Natural killer cell treated with Interleukin-12 subunit alpha and Interleukin-12 subunit beta and Interleukin-15 and Interleukin-18, amount 100 ng/mL, for 72 hours (primary cell): ENCODE measurements at places on chromosomes 3 and 15. TPM values are rescaled to one million over a fixed set of nuclear protein-coding genes. Genes with fewer than 3 reads are reported as not detected.

DNA sequence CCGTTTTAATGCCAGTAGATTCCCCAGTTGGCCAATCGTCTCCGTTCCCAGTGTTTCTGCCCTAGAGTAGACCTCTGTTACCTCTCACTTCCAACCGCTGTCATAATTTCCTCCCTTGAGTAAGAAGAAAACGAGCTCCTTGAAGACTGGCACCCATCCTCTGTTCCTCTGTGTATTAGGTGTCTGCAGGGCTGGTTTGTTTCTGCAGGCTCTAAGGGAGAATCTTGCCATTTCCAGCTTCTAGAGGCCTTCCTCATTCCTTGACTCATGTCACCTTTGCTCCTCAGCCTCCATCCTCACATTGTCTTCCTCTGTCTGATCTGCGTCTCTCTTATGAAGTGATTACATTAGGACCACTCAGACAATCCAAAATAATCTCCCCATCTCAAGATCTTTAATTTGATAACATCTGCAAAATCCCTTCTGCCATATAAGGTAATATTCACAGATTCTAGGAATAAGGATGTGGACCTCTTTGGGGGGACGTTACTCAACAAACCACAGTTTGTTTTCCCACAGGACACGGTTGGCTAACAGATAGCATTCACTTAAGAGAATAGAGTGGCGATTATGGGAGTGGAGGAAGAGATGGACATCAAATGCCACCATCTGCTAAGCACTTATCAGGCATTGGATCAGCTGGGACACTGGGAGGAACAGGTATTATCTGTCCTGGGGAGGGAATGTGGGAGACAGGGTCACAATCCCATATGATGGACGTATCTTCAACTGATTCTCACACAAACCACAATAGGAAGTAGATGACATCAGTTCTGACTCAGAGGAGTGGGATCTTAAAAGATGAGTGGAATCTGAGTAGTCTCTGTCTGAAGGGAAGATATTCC is 17.1 kb downstream of the ARHGAP31 start:
- no peaks in the 10 kb centered on the region for H3K27me3 ChIP-seq
- DNase-seq, result no peak
- H3K36me3 ChIP-seq, result peaks cover 17% of the 10 kb centered on the region
- H3K4me3 ChIP-seq, result no peak overlapping the region
- peaks cover 49% of the 10 kb centered on the region for H3K4me1 ChIP-seq
- peak overlapping the region; percentile 7 for H3K27ac ChIP-seq

DNA sequence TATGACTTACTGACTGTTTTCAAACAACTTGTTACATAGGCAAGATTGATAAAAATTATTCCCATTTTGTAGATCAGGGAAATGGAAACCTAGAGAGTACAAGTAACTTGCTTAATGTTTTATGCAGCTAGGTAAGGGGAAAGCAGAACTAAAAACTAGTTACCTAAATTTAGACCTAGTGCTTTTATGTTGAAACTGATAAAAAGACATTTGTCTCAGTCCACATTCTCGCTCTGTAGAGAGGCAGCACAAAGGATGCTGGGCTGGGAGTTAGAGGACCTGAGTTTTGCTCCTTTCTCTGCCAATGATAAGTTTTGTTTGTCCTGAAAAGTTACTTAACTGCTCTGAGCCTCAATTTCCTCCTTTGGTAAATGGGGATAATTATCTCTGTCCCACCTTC is 17.4 kb downstream of the TIMP4 start:
- DNase-seq, result no peak
- no peak overlapping the region for H3K4me3 ChIP-seq
- H3K27ac ChIP-seq, result no peak overlapping the region

- peaks cover 47% of the 10 kb centered on the region for H3K36me3 ChIP-seq
- no peaks in the 10 kb centered on the region for H3K27me3 ChIP-seq
- no peak overlapping the region for H3K4me3 ChIP-seq
- peaks cover 24% of the 10 kb centered on the region for H3K4me1 ChIP-seq
These were observed 24.4 kb downstream of the CRBN start for GRCh38 chr3:3154879-3155610.

GRCh38 chr3:43194069-43194468 is 88.2 kb upstream of the POMGNT2 start:
- H3K4me3 ChIP-seq, result peak overlapping the region; percentile 44
- no peaks in the 10 kb centered on the region for H3K36me3 ChIP-seq
- peak overlapping the region; percentile 78 for H3K27ac ChIP-seq
- peaks cover 12% of the 10 kb centered on the region for H3K4me1 ChIP-seq

GRCh38 chr3:110971010-110971601 is 100.5 kb upstream of the NECTIN3 start:
- no peaks in the 10 kb centered on the region for H3K36me3 ChIP-seq
- no peak for DNase-seq
- no peaks in the 10 kb centered on the region for H3K4me1 ChIP-seq
- H3K27ac ChIP-seq, result no peak overlapping the region
- H3K27me3 ChIP-seq, result peaks cover 4% of the 10 kb centered on the region
- no peak overlapping the region for H3K4me3 ChIP-seq

DNA sequence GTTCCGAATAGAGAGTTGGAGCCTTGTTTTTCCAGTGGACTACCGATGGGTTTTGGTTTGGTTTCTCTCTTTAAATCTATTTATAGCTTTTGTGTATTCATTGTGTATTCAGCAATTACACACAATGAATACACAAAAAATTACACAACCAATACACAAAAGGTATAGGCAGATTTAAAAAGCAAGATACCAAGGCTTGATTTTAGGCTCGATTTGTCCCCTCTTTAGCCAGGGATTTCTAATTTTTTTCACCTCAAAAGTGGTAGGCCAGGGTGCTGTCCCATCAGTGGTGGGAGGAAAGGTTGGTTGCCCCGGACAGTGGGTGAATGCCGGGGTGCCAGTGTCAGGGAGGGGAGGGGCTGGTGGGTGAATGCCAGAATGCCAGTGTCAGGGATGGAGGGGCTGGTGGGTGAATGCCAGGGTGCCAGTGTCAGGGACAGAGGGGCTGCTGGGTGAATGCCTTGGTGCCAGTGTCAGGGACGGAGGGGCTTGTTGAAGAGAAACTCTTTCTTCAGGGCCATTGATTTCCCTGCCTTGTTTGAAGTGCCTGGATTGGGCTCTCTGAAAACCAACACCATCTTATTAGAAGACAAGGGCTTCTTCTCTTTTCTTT is 186.2 kb downstream of the GOLGA6L6 start:
- DNase-seq, result no peak
- H3K27ac ChIP-seq, result peak overlapping the region; percentile 84
- peaks cover 26% of the 10 kb centered on the region for H3K4me1 ChIP-seq
- no peak overlapping the region for H3K4me3 ChIP-seq
- H3K36me3 ChIP-seq, result no peaks in the 10 kb centered on the region
- peaks cover 4% of the 10 kb centered on the region for H3K27me3 ChIP-seq

GRCh38 chr3:39062180-39062579 is 10.4 kb downstream of the WDR48 start:
- no peak for DNase-seq
- no peaks in the 10 kb centered on the region for H3K27me3 ChIP-seq
- peaks cover 21% of the 10 kb centered on the region for H3K4me1 ChIP-seq
- peak overlapping the region; percentile 20 for H3K4me3 ChIP-seq

SLC51A gene
- not detected for total RNA-seq

- H3K36me3 ChIP-seq, result no peaks in the 10 kb centered on the region
- H3K27me3 ChIP-seq, result no peaks in the 10 kb centered on the region
- DNase-seq, result no peak
- no peak overlapping the region for H3K4me3 ChIP-seq
- H3K4me1 ChIP-seq, result peaks cover 21% of the 10 kb centered on the region
- no peak overlapping the region for H3K27ac ChIP-seq
These were observed 83.1 kb downstream of the DNAJB8 start for GRCh38 chr3:128383316-128384235.

- no peaks in the 10 kb centered on the region for H3K4me1 ChIP-seq
- no peak overlapping the region for H3K27ac ChIP-seq
- H3K36me3 ChIP-seq, result peaks cover 19% of the 10 kb centered on the region
- DNase-seq, result no peak
These were observed 28.2 kb downstream of the MYL3 start for GRCh38 chr3:46835054-46835453.

C2CD4B gene
- not detected for total RNA-seq

DNA sequence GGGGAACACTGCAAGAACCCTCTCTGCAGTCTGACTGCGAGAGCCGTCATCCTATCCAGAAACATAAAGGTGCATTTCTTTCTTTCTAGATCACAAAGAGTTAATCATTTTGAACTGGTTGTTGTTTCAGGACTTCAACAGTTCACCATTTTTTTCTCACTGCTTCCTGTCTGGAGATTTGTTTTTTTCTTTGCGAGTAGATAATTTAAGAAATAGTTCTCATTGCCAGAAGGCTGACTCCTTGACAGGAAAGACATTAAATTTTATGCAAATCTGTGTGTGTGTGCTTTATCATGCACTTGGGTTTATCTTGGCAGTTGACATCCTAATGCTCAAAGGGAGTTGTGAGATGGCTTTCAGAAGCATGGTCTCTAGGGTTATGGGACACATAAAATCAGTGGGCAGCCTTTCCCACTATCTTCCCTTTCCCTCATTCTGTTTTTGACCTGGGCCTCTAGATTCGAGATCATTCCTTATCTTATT is 123.5 kb upstream of the TBL1XR1 start:
- peak overlapping the region; percentile 23 for H3K4me3 ChIP-seq
- peaks cover 32% of the 10 kb centered on the region for H3K4me1 ChIP-seq
- no peak for DNase-seq
- H3K36me3 ChIP-seq, result no peaks in the 10 kb centered on the region

FYTTD1 gene
- total RNA-seq, result 36.0 TPM
